ENCODE measurements at places on chromosomes 2 and 18.

DNA sequence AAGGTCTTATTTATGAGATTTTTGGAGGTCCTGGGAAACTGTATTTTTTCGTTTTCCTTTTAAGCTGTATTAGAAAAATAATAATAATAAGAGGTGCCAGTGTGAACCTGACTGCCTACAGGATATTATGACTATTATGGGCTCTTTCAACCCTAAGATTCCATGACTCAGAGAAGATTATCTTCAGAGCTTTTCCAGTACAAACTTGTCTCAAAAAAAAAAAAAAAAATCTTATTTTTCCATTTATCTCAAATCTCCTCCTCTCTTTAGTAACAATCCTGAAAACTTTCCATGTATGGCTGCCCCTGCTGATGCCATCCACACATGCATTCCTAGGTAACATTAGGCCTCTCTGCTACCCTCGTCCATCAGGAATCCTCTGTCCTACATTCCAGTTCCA lies 36.7 kb upstream of the RPE start:
- no peak for DNase-seq

GRCh38 chr2:57141269-57141668 lies 905.3 kb upstream of the VRK2 start:
- DNase-seq = no peak

DNA sequence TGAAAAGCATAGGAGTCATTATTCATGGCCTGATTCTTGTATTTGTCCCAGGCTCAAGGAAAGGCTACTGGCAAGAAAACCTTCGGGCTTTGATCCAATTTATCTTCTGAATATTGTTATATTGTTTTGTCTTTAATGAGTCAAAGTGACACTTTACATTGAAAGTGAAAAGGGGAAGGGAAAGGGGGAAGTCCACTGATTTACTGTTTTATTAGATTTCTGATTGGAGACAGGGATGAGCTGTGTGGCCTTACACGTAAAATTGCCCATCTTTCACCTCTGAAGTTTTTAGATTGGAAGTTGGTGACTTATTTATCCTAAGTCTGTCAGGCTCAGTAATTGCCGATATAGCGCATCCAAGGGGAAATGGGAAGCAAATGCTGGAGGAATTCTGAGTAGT lies 843.8 kb upstream of the LRRTM1 start:
- no peak for DNase-seq

DNA sequence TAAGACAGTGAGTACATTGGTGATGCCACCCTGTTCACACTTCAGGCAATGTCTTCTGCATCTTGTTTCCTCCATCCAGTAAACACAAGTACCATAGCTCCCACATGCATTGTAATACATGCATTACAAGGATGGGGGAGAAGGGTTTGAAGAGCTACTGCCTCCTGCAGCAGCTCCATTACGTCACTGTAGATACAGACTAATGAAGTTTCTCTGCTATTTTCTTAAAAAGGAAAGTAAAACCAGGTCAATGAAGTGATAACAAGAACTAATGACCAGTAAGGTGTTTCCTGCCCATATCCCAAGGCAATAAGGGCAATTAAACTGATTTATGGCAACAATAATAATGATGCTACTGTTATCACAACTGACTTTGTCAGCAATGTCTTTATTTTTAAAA lies 18.2 kb upstream of the BBS5 start:
- DNase-seq = no peak

GRCh38 chr18:44465381-44465841 lies 215.3 kb upstream of the SETBP1 start:
- no peak for DNase-seq

GRCh38 chr2:128585706-128586105 lies 267.0 kb upstream of the HS6ST1 start:
- no peak for DNase-seq

DNA sequence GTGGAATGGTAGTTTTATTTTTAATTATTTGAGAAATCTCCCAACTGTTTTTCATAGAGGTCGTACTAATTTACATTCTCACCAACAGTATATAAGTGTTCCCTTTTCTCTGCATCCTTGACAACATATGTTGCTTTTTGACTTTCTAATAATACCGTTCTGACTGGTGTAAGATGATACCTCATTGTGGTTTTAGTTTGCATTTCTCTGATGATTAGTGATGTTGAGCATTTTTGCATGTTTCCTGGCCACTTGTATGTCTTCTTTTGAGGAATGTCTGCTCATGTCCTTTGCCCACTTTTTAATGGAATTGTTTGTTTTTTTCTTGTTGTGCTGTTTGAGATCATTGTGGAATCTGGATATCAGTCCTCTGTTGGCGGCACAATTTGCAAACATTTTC lies 242.5 kb downstream of the ZNF521 start:
- DNase-seq = no peak

DNA sequence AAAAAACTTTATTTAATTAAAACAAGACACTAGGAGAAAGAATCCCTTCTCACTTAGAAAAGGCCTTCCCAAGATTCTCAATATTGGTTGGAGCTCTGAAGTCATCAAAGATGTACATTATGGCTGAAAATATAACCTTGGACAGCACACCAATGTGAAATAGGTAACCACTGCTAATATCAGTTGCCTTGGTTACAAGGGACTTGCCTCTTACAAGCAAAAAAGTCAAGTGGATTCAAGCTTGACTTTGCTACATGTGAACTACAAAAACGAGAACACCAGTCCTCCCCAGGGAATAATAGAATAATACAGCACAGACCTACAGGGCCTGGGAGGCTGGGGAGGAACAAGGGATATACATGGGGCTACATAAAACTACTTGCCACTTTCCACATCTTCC lies 46.1 kb downstream of the NABP1 start:
- no peak for DNase-seq

DNA sequence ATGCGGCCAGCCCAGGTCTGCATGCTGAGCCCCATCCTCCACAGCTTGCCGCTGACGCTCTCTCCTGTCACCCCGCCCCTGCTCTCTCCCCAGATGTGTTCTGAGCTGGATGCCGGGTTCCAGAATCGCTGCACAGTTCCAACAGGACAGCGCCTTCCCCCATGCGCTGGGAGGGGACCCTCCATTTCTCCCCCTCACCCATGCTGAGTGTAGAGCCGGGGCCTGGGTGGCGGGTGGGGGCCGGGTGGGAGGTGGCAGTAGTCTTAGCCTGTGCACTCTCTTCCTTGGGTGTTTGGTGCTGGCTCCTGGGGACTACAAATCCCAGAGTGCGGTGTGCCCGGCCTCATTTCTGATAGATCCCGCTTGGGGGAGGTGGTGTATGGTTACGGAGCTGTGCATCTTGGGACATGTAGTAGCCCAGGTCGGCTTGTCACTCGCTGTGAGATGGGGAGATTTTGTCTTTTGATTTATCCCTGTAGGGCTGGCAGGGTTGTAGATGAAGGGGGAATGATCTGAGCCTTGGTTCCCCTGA lies 6.8 kb downstream of the DNAJB2 start:
- no peak for DNase-seq

DNA sequence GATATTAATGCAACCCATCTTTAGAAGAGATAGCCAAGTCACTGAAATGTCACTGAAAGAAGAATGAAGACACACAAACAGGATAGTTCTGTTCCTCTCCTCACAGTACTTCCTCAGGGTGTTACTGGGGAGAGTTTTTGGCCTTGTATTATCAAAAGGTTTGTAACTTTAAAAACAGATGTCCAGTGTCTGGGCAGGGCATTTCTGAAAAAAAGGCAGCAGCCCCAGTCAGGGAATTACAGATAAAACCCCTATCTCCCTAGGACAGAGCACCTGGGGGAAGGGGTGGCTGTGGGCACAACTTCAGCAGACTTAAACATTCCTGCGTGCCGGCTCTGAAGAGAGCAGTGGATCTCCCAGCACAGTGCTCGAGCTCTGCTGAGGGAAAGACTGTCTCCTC lies 30.8 kb downstream of the LANCL1 start:
- DNase-seq = no peak

- no peak for DNase-seq
These were observed 646.1 kb upstream of the ACVR2A start for GRCh38 chr2:147198651-147199171.

DNA sequence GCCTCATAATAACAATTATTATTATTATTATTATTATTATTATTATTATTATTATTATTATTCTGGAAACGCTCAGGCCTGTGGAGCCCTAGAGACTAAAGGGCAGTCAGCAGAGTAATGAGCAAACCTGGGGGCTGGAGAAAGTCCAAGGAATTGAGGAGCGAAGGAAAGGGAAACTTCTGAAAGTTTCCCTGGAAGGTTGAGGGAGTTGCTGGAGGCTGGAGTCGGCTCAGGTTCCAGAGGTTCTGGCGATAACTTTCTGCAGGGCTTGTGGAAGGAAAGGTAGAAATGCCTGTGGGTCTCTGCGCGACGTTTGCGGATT lies 9.2 kb downstream of the POU3F3 start:
- DNase-seq = no peak

- DNase-seq = no peak
These were observed 144.3 kb upstream of the ERBB4 start for GRCh38 chr2:212682937-212683336.

DNA sequence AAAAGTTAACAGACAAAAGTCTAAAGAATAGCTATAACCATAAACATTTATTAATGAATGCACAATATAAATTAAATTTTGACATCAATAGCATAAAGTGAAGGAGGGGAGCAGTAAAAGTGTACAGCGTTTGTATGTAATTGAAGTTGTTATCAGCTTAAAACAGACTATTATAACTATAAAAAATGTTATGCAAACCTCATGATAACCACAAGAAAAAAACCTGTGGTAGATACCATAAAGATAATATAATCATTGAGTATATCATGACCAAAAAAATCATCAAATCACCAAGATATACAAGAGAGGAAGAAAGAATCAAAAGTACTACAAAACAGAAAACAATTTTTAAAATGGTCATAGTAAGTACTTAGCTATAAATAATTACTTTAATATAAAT lies 122.1 kb upstream of the ID2 start:
- no peak for DNase-seq

DNA sequence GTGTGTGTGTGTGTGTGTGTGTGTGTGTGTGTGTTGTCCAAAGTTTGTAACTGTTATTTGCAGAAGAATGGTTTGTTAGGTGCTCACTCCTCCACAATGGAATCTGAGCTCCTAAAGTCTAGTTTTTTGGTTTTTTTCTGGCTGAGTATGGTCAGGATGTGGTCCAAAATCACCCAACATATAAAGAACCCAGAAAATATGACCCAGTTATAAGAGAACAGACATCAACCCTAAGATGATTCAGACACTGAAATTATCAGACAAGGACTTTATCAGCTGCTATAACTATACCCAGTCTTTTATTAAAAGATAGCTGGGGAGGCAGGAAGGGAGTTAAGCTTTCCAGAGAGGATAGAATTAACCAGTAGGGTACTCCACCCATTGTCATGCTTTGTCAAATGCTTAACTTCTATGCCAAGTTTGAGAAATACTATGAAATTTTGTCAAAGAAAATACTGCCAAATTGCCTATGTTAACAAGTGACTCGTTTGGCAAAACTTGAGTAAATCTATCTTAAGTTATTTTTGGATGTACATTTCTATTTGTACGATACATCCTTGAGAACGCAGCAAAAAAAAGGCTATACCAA lies 57.5 kb downstream of the TANK start:
- DNase-seq = no peak

DNA sequence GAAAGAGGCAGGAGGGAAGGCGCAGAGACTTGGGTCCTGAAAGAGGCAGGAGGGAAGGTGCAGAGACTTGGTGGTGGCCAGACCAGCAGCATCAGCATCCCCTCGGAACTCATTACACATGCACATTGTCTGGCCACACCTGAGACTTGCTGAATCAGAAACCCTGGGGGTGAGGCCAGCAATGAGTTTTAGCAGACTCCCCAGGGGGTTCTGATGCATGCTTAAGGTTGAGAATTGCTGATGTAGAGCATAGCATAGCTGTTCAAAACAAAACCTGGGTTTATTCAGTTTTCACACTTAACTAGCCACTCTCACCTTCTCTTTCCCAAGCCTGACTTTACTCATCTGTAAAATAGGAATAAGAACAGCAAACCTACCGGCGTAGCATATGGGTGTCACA lies 122.9 kb downstream of the MRO start:
- DNase-seq = no peak

DNA sequence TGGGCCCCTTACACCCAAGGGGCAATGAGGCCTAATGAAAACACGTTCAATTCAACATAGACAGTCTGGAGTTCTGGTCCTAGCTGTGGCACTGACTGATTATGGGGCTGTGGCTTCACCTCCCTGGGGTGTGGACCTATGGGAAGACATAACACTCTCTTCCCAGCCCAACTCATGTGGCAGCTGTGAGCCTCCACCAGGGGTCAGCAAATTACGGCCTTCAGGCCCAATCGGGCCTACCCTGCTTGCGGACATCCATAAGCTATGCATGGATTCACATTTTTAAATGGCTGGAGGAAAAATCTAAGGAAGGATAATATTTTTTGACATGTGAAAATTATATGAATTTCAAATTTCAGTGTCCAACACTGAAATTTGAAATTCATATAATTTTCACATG lies 101.3 kb downstream of the LOXHD1 start:
- peak; percentile 7 for DNase-seq

GRCh38 chr2:66236067-66236685 lies 198.7 kb upstream of the MEIS1 start:
- DNase-seq = no peak

- no peak for DNase-seq
These were observed 41.0 kb downstream of the CYBRD1 start for GRCh38 chr2:171563301-171563700.

- DNase-seq = no peak
These were observed 311.6 kb downstream of the STK39 start for GRCh38 chr2:167935803-167936110.

- DNase-seq = peak; percentile 80
These were observed 85.3 kb downstream of the CDC42EP3 start for GRCh38 chr2:37585982-37586621.

- no peak for DNase-seq
These were observed 58.4 kb downstream of the SPIRE1 start for GRCh38 chr18:12599543-12599942.

DNA sequence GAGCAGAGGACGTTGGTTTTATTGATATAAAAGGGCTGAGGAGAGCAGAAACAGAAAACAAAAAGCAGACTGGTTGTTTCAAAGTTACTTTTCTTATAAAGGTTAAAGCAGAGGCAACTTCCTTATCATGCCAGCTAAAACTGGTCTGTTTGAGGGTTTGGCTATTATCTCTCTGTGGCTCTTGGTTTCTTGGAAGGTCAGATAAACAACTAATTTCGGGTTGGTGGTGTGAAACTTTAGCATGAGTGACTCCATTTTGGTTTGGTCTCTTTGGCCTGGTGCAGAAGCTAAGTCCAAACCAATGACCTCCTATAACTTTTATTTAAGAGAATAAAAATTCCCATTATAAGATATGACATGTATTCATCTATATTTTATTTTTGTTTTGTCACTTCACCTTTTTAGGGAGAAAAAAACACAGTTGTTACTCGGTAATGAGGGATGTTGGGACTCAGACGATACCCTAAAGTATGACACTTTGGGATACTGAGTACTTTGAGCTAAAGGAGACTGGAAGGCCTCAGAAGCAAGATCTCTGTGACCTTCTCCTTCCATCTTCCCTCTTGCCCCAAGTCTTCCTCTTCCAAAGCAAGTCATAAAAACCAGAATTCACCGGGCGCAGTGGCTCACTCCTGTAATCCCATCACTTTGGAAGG lies 23.3 kb downstream of the TNFAIP6 start:
- no peak for DNase-seq

GRCh38 chr2:165202239-165202638 lies 1.6 kb downstream of the SCN3A start:
- no peak for DNase-seq

Measured in activated CD4-positive, alpha-beta T cell treated with anti-CD3 and anti-CD28 coated beads for 48 hours (primary cell).